ENCODE measurements at places on chromosomes 6 and 20. TPM values are rescaled to one million over a fixed set of nuclear protein-coding genes. Genes with fewer than 3 reads are reported as not detected.
A peak's percentile ranks its signal among the peaks of the same experiment; 100 is the strongest.

DNA sequence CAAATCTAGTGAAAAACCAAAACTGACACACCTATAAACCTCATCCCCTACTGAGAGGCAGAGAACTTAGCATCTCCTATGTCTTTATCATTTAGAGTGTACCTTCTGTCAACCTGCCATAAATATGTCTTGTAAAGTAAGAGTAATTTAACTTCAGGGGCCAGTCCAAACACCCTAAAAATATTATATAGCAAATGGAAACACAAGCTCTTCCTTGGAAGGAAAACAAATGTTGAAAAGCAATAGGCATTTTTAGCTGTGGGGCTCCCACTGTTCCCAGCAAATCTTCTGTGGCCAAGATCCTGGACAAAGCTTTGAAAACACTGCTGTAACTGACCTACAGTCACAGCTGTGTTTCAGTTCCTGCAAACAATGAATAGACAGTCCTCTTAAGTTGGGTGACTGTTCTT is 140.0 kb upstream of the RNF217 start:
- no peak overlapping the region for H3K4me3 ChIP-seq
- H3K36me3 ChIP-seq: no peaks in the 10 kb centered on the region
- H3K27ac ChIP-seq: no peak overlapping the region
- H3K27me3 ChIP-seq: no peaks in the 10 kb centered on the region
- H3K4me1 ChIP-seq: no peaks in the 10 kb centered on the region

DNA sequence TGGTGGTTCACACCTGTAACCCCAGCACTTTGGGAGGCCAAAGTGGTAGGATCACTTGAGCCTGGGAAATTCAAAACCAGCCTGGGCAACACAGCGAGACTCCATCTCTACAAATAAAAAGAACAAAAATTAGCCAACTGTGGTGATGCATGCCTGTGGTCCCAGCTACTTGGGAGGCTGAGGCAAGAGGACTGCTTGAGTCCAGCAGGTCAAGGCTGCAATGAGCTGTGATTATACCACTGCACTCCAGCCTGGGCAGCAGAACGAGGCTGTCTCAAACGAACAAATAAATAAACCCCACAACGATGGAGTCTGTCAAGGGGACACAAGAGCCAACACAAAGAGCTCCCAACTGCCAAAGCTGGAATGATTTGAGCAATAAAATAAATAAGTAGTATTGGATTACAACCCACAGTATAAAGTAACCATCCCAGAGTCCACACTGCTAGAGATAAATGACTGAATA is 13.5 kb downstream of the ZMYND8 start:
- peaks cover 52% of the 10 kb centered on the region for H3K36me3 ChIP-seq
- H3K4me3 ChIP-seq: no peak overlapping the region

DNA sequence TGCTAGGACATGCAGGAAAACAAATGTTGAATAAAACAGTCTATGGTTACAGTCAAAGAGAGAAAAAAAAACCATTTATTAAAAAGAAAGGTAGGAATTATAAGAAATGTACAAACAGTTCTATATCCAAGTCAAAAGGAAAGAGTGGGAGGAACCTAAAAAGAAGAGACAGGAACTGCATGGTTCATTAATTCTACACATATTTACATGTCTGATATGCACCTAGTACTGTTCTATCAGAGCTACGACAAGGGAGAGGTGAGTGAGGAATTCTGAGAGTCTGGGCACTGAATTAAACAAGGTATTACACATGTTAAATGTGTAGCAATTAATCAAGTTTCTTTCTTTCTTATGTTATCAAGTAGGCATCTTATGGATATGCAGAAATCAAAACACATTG is 41.9 kb downstream of the SYCP2 start:
- no peak for DNase-seq
- no peaks in the 10 kb centered on the region for H3K4me1 ChIP-seq
- no peaks in the 10 kb centered on the region for H3K27me3 ChIP-seq
- no peaks in the 10 kb centered on the region for H3K36me3 ChIP-seq
- no peak overlapping the region for H3K27ac ChIP-seq

DNA sequence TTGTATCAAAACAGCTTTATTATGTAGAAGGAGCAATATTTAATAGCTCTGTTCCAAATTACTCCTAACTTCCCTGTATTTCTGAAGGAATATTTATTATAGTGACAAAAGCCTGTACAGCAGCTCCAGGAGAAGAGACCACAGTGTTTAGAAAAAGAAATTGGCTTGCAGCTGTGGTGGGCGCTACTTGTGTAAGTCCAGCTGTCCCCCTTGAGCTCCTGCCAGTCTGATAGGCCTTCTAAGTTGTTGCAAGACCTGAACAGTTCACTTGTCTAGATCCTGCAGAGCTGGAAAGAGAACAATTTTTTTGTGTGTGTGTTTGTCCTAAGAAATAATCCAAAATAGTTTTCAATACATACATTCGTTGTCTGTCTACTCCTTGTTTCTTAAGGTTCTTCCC is 86.6 kb downstream of the JARID2 start:
- H3K36me3 ChIP-seq: 0 out of 2 replicates have a peak, but pooled peaks cover 4% of the 10 kb centered on the region
- peak overlapping the region; percentile 20 for H3K27ac ChIP-seq
- no peak for DNase-seq
- H3K4me3 ChIP-seq: no peak overlapping the region

- no peaks in the 10 kb centered on the region for H3K27me3 ChIP-seq
- no peak overlapping the region for H3K27ac ChIP-seq
- H3K4me1 ChIP-seq: peaks cover 19% of the 10 kb centered on the region
- H3K4me3 ChIP-seq: no peak overlapping the region
Measured at GRCh38 chr6:11615214-11615602, 77.7 kb downstream of the TMEM170B start.

DNA sequence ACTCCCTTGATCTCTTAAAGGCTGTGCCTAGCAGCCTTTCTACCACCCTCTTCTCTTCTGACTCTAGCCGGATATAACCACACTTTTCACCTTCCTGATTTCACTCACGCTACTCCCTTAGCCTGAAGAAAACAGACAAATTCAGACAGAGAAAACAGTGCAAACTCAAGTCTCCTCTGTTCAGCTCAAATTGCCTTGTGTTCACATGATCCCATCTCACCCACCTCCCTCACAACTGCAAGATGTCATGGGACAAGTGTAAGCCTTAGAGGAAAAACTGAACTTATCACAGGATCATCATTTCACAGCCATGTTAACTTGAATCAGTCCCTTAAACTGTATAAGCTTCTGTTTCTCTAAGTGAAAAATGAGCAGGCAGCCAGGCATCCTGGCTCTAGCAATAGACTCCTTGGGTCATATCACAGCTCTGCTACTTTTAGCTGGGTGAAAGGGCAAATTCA is 66.5 kb upstream of the TENT5A start:
- no peaks in the 10 kb centered on the region for H3K27me3 ChIP-seq
- no peak overlapping the region for H3K4me3 ChIP-seq
- peaks cover 21% of the 10 kb centered on the region for H3K4me1 ChIP-seq
- DNase-seq: no peak
- no peak overlapping the region for H3K27ac ChIP-seq

GRCh38 chr20:9498322-9498721 is 16.1 kb upstream of the LAMP5 start:
- H3K4me3 ChIP-seq: no peak overlapping the region
- peaks cover 45% of the 10 kb centered on the region for H3K27me3 ChIP-seq
- no peak overlapping the region for H3K27ac ChIP-seq
- no peaks in the 10 kb centered on the region for H3K4me1 ChIP-seq

GRCh38 chr6:136549300-136550044 is 750 bp downstream of the MAP7 start:
- H3K4me3 ChIP-seq: peak overlapping the region; percentile 85
- H3K4me1 ChIP-seq: peaks cover 28% of the 10 kb centered on the region
- peak overlapping the region; percentile 49 for H3K27ac ChIP-seq
- peak; percentile 58 for DNase-seq

- H3K27ac ChIP-seq: no peak overlapping the region
- no peaks in the 10 kb centered on the region for H3K36me3 ChIP-seq
- peak; percentile 51 for DNase-seq
- H3K27me3 ChIP-seq: no peaks in the 10 kb centered on the region
- no peaks in the 10 kb centered on the region for H3K4me1 ChIP-seq
Measured at GRCh38 chr6:52815167-52816092, 11.8 kb upstream of the GSTA1 start.

DNA sequence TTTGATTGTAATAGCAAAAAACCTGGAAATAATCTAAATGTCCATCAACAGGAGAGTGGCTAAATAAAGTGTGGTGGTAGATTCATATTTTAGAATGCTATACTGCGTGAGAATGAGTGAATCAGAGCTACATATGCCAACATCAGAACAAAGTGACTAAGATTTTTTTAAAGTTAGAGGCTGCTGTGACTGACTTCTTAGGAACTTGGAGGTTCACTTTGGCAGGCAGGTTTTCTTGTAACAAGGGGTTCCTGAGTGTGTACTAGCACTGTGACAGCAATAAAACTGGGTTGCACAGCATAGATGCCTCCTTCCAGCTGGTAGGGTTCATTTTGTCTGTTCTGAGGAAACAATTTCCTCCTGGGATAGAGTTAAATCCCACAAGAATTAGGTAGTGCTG is 75.3 kb upstream of the ENPP5 start:
- no peak for DNase-seq
- H3K4me3 ChIP-seq: no peak overlapping the region
- H3K27me3 ChIP-seq: no peaks in the 10 kb centered on the region

The C20orf141 gene
- not detected for total RNA-seq

The PAK5 gene
- total RNA-seq: not detected
